Stimulated activated CD8-positive, alpha-beta memory T cell treated with anti-CD3 and anti-CD28 coated beads, Interleukin-2, amount 100 ng/mL, for 1 hour (primary cell): ENCODE measurements at places on chromosomes 1 and 21.

DNA sequence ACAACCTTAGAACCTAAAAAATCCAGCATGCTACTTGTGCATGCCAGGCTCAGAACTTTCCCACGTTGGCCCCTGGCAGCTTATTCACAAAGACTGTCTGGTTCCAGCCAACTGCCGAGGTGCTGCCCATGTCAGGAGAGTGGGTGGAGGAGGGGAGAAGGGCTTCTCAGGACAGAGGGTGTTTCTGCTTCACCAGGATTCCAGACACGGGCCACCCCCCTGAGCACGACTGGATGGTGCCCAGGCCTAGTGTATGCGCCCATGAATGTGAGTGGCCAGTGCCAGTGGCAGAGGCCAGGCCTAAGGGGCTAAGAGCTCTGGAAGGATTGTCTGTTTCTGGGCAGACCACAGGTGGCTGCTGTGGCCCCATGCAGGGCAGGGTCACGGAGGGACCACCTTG lies 148.2 kb upstream of the COL6A1 start:
- DNase-seq, result no peak

DNA sequence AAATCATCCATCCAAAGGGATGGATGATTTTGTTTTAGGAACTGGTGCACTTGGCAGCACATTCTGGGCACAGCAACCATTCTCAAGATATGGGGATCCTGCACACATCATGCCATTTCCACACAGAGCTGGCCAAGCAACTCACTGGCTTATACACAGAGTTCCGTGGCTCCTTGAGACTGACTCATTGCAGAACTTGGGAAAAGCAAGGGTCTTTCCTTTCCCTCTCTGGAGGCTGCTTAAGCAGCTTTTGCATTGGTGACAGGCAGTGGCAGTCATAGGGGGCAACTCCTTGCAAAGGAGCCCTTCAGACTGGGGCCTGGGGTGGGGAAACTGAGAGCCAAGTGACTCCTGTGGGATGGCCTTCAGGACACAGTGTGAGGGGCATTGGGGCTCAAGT lies 1.9 kb upstream of the MAD2L2 start:
- DNase-seq, result no peak

GRCh38 chr1:22043198-22043769 lies 9.2 kb upstream of the CDC42 start:
- DNase-seq, result no peak

- no peak for DNase-seq
Observed at GRCh38 chr1:46673749-46674182, 2.1 kb downstream of the TEX38 start.

DNA sequence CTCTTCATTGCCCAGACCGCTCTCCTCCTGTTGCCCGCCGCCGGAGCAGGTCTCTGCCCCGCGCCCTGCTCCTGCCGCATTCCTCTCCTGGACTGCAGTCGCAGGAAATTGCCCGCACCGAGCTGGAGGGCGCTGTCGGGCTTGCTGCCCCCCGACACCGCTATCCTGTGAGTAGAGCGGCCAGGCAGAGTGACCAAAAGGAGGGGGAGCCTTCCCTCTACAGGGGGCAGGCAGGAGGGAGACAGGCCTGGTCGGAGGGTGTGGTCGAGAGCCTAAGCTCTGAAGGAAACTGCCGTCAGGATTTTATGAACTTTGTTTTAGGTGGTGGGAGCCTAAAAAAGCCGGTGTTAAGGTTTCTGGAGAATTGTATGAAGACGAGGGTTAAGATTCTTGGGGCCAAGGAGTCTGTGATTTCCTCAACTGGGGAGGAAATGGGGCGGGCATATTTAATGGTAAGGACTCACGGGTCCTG lies 517 bp downstream of the LRIG2 start:
- DNase-seq, result no peak

- no peak for DNase-seq
Observed at GRCh38 chr1:9905010-9905409, 5.1 kb downstream of the CTNNBIP1 start.

DNA sequence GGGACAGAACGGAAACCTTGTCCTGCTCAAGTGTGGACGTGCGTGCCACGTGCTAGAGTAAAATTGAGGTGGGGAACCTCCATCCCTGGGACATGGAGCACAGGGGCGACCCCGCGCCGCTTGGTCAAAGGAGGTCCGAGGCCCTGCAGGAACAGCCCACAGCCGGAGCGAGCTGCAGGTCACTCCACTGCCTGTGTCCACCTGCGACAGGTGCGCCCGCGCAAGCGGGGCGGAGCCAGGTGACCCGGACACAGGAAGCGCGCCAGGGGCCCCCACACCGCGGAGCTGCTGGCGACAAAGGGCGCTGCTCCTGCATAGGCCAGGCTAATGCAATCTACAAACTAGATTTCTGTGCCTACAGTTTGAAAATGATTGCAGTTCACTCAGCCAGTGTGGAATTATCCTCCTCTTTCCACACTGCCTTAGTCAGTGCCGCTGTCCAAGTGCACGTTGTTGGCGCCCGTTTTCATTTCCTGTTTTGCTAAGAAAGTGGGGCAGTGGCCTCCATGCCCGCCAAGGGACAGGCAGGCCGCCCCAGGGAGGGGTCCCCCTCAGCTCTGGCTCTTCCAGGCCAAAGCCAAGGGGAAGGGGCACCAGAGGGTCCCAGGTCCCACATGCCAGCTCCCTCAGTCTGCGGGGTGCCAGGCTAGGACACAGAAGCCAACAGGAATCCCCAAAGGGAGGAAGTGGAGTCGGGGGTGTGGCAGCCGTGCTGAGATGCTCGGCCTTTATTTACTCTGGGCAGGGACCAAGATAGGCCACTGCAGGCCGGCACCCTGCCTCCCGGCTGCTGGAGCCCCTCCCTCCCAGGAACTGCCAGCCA lies 4.3 kb upstream of the NADK start:
- DNase-seq, result no peak

DNA sequence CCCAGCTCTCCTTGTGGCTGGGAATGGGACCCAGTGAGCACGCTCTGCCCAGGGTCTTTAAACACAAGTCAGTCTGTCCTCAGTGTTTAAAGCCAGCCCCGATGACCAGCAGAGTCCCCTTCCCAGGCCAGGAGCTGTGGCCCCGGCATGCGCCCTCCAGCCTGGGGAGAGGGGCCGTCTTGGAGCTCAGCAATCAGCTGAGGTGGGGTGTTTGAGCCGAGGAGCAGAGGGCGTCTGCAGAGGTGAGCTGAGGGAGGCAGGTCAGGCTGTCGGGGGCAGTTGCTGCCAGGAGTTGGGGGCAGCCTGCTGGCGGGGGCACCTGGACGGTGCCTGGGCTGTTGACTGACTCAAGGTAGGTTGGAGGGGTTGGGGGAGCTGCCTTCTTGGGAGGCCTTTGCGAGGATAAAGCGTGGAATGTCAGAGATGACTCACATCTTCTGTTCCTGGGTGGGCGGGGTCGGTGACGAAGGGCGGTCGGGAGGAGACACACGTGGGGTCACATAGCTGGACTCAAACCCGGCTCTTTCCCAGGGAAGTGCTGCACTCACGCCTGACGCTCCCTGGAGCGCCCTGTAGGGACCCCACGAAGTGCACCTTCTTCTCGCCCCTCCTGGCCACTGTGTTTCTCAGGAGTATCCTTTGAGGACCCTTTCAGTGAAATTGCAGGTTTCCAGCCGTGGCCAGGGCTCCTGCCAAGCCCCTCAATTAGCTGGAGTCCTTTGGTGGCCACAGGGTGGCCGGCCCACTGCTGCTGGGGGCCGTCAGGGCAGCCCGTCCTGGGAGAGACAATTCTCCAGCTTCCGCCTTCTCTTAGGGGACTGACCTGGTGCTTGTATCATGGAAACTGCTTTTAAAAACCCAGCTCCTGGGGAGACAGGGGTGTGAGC lies 86.2 kb downstream of the SIK1 start:
- DNase-seq, result no peak
